Stimulated activated CD4-positive, alpha-beta T cell treated with anti-CD3 and anti-CD28 coated beads, TNF-alpha, amount 100 ng/mL, for 1 hour (primary cell): ENCODE measurements at places on chromosomes 1 and 21.
A peak's percentile ranks its signal among the peaks of the same experiment; 100 is the strongest.

- DNase-seq: no peak
These were observed 6.4 kb downstream of the ASAP3 start for GRCh38 chr1:23477359-23478144.

DNA sequence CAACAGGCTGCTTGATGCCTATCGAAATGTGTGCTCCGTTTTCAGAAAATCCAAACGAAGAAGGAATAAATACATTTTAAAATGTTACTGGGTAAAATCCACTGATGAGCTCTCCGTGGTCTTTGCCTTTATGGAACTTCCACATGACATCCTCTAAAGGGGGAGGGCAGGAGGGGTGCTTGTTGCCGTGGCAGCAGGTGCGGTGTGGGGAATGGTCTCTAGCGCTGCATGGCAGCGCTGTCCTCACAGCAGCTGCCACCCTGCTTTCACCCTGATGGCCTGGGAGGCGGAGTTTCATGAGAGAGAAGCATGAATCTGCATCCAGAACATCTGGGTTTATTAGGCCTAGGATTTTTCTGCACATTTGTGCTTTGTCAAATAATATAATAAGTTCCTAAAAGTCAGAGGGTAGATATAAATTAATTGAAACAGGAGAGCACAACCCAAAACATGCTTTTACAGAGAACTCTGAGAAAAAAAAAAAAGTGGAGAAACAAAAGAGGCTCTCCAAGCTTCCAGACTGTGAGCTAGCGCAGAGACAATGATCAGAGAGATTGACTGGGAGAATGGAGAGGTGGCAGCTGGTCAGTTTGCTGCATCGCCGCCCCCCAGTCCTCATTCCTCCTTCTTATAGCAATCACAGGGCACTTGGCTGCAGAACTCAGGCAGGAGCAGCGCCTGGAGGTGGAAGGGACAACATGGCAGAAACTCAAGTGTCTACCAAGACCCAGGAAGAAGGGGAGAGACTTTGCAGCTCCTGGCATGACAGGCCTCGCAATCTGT lies 228.6 kb downstream of the DSCAM start:
- no peak for DNase-seq

- no peak for DNase-seq
These were observed 17.0 kb downstream of the FAM151A start for GRCh38 chr1:54606096-54606989.

DNA sequence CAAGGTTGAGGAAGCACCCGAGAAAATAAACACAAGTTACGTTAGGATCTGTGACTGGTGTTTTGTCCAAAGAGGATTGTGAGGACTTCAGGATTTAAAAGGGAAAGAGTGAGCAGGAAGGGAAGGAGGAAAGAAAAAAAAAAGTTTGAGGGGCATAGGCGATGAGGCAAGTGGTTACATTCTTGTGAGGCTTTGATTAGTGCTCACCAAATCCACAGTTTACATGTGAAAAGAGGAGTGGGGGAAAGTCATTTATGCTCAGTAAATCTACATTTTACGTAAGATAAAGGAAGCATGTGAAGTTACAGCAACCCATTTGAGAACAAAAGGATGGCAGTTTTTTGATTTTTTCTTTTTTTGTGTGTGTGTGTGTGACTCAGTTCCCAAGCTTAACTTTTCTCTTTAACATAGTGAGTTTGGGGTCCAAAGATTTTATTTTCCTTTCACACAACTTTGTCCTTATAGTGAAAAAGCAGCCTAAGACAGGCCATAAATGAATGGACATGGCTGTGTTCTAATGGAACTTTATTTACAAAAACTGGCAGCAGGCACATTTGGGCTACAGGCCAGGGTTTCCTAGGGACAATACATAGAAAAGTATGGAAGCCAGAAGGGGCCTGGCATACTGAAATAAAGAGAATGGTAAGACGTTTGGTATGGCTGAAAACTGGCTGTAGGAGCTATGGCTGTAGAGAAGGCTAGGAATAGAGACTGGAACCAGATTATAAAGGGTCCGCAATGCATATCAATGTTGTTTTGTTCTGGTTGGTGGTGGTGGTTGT lies 121.7 kb downstream of the FGGY start:
- no peak for DNase-seq

DNA sequence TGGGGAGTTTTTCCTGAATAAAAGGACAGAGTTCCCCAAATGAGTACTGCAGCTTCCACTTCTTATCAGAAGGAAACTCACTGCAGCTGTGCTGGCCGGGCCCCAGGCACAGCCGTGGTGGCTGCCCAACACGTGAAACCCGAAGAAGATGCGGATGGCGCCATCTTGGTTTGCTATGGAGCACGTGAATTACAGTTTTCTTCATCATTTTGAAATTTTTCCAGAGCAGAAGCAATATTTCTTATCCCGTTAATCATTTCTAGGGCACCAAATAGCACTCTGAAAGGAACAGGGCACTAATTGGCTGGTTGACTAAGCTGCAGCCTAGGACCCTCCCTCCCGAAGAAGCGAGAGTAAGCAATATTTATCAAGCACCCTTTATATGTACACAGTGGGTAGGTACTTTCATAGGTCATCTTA lies 63.2 kb upstream of the EPS8L3 start:
- DNase-seq: no peak

GRCh38 chr1:33346927-33347649 lies 26.2 kb upstream of the A3GALT2 start:
- DNase-seq: no peak

GRCh38 chr1:43648221-43648847 lies 1.6 kb upstream of the KDM4A start:
- DNase-seq: no peak

GRCh38 chr1:92599184-92599583 lies 112.5 kb upstream of the GFI1 start:
- DNase-seq: no peak

- DNase-seq: no peak
These were observed 56.6 kb downstream of the RYR2 start for GRCh38 chr1:237098541-237098940.

GRCh38 chr1:186775881-186776560 lies 52.7 kb upstream of the PLA2G4A start:
- DNase-seq: no peak

DNA sequence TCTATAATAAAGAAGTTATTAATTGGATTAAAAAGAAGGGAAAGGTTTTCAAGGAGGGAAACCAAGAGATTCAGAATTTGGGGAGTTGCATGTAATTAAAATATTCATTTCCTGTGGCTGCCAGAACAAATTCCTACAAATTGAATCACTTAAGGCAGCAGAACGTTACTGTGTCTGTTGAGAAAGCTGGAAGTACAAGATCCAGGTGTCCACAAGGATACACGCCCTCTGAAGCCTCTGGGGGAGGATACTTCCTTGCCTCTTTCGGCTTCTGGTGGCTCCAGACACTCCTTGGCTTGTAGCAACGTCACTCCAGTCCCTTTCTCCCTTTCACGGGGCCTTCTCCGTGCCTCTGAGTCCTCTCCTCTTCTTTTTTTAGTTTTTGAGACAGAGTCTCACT lies 67.9 kb downstream of the KAZN start:
- DNase-seq: no peak

DNA sequence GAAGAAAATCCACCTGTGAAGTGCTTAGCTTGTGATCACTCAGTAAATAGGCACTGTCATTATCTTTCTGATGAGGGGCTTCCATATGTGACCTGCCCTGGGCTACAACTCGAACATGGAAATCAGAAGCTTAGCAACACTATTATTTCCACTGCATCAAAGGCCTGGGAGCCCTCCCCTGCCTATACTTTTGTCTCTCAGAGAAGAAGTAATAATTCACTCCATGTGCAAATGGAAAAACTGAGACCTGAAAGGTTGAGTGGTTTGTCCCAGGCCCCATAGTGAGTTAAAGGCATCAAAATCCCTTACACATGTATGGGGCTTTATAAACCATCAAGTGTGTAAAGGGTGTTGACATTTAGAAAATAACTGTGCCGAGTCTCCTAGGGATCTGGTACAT lies 20.9 kb downstream of the SOX13 start:
- DNase-seq: no peak

GRCh38 chr1:54372978-54373377 lies 33.2 kb downstream of the SSBP3 start:
- DNase-seq: no peak

DNA sequence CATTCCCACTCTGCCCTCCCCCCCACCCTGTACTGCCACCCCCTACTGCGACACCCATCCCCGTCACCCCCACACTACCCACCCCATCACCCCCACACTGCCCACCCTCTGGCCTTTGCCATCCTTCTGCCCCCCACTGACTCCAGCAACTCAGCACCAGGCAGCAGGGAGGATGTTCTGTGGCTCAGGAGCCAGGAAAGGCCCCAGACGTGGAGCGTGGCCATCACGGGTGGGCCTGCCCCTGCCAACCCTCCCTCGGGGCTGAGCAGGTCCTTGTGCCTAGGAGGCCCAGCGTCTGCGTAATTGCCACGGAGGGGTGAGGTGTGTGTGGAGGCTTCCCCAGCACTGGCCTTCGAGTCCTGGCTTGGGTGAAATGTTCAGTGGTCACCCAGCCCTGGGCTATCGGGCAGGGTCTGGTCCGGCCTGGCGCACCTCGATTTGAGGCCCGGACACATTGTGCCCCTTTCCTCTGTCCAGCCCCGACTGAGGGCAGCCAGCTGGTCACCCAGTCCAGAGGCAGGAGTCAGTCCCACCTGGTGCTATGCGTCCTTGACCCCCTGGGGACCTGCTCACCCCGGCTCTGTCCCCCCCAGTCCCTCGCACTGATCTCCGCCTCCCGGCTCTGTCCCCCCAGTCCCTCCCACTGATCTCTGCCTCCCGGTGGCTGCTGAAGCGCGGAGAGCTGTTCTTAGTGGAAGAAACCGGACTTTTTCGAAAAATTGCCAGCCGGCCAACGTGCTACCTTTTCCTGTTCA lies 23.0 kb downstream of the ARHGEF16 start:
- DNase-seq: no peak

GRCh38 chr1:58591806-58592205 lies 14.8 kb upstream of the TACSTD2 start:
- DNase-seq: no peak

- no peak for DNase-seq
These were observed 10.0 kb downstream of the CC2D1B start for GRCh38 chr1:52355847-52356505.

DNA sequence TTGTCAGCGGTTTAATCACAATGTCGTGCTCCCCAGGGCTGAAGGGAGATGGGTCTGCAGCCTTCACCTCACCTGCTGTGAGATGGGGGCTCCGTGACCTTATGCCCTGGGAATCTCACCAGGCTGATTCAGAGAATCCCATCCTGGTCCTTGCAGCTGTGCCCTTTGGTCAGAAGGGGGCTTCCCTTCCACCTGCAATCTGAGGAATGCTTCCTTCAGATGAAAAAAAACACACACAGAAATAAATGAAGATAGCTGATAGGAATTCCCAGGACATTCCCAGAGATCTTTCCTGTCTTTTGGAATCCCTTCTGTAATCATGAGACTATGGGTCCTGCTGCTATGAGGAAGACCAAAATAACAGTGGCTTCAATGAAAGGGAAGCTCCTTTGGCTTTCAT lies 127.0 kb upstream of the VAMP3 start:
- no peak for DNase-seq

- no peak for DNase-seq
These were observed 9.8 kb downstream of the DISP1 start for GRCh38 chr1:222824641-222825040.

DNA sequence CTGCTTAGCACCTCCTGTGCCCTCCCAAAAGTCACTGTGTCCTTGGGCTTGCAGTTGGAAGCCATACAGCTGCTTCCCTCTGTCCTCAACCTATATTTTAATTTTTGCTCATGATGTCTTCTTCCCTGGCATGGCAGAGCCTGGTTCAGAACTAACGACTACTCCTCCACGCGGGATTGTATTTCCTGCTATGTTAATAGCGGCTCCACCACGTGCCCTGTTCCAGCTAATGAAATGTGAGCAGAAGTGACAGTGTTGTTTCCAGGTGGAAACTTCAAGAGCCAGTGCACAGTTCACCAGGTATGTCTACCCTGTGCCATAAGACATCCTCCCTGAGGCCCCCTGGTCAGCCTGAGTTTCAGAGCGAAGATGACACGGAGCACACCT lies 52.1 kb downstream of the DHRS3 start:
- DNase-seq: no peak

GRCh38 chr21:38712664-38713063 lies 93.1 kb upstream of the ETS2 start:
- DNase-seq: no peak

- peak; percentile 19 for DNase-seq
These were observed 803 bp downstream of the COP1 start for GRCh38 chr1:176206006-176206960.

DNA sequence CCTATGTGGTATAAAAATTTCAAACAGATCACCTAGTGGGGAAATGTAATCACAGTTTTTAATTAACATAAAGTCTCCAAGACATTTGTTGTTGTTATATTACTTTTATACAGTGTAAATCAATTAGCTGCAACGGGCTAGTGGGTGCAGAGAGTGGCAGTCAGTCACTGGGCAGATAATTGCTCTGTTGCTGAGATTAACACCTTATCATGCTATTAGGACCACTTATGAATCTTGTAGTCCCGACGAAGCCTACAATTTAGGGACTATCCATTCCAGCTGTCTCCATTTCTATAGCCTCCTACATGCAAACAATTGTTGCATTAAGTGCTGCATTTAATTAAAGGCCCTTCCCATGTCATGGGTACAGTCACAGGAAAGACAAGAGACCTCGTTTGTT lies 158.9 kb upstream of the PROX1 start:
- no peak for DNase-seq

DNA sequence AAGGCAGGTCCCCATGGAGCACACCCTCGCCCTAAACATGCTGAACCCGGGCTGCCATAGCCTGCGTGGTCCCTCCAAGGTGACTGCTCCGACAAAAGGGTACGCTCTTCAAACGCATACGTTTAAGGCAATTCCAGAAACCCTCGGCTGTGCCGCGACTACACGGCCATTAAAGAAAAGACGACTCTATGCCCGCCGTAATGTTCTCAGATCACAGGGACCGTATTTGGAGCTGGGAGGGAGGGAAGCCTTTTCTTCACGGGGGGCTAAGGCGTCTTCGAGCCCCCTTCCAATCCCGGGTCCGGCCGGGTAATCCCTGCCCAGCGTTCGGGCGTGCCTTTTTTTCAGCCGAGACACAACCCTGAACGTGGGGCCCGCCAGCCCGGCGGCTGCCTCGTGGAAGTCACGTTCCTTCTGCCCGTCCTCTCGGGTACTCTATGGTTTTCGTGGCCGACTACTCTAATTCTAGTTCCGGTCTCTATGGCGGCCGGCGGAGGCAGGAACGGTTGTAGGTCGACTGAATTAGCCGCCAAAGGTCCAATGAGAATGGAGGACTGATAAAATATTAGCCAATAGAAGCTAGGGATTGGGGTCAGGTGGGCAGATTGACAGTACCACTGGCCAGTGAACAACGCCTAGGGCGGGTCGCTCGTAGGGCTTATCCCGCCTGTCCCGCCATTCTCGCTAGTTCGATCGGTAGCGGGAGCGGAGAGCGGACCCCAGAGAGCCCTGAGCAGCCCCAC lies at the start of gene YBX1:
Gene YBX1, plus strand, starts transcription at position 678 of the 743 bp plus-strand sequence. CDS start 148 bp downstream, outside the sequence.
- DNase-seq: peak; percentile 92

- no peak for DNase-seq
These were observed 61.4 kb downstream of the CD247 start for GRCh38 chr1:167456926-167457325.

- no peak for DNase-seq
These were observed 5.1 kb downstream of the PRRX1 start for GRCh38 chr1:170669107-170669445.
